Right ventricle myocardium inferior (tissue), 1 donor: ENCODE measurements at places on chromosomes 6 and 20. TPM values are rescaled to one million over a fixed set of nuclear protein-coding genes. Genes with fewer than 3 reads are reported as not detected.

DNA sequence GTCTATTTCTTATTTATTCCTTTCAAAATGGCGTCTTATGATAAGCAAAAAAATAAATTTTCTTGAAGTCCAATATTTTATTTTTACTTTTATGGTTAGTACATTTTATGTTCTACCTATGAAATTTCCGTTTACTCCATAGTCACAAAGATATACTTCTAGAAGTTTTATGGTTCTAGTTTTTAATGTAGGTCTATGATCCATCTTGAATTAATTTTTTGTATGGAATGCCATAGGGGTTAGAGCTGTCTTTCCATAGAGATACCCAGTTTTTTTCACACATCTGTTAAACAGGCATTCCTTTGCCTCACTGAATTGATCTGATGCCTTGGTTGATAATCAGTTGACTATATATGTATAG, 24.9 kb upstream of the ASIP start:
- no peak for DNase-seq

The AIF1 gene
- 22.1 TPM for total RNA-seq

DNA sequence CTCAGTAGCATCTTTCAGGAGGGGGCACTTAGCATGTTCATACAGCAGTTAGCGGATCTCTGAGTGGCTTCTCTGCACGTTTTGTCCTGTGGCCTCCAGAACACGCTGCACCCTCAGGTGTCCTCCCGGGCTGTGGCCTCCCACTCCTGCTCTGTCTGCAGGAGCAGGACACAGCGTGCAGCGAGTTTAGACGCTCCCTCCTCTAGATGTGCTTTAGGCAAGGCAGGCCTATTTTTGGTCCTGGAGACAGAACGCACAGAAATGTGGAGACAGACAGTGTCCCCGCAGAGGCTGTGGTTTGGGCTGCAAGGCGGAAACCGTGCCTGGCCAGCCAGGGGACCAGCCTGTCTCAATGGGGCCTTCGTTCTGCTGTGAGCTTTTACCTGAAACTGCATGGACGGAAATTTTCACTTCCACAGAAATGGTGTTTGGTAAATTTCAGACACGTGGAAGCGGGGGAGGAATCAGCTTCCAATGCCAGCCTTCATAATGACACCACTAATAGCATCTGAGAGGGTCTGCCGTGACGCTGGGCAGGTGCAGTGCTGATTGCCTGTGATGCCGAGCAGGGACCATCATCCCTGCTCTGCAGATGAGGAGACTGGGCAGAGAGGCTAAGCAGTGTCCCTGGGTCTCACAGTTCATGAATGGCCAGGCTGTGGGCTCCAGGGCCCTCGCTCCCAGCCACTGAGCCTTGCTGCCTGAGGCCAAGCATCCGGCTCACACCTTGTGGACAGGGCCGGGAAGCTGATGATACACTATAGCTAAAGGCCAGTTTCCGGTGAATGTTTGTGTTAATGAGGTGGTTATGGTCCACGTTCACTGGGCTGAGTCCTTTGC, 120.9 kb downstream of the SYCP2 start:
- DNase-seq = no peak

- no peak for DNase-seq
These were observed 27.4 kb downstream of the KCNQ5 start for GRCh38 chr6:72649032-72649984.

- DNase-seq = no peak
These were observed 100.5 kb downstream of the SOBP start for GRCh38 chr6:107590378-107590777.
